ENCODE measurements at places on chromosomes 7 and 10.

DNA sequence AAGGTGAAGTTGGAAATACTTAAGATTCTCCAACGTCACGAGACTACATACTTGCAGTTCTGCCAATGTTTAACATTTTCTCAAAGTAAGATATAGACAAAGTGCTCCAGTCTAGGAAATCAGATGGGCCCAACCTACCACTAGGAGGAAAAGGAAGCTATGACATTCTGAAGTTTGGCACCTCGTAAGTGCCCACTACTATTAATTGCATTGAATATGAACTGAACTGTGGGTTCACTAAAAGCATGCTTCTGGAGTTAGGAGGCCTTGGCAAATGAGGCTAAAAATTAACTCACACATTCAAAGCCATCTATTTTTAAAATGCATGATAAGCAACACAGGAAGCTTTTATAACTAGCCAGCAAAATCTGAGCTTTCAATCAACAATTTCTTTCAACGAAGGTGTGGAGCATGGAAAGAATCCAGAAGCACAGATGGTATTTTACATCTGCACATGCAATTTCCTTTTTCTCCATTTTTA, 149.7 kb downstream of the LRRTM3 start:
- DNase-seq: no peak

- DNase-seq: no peak
These were observed 57.5 kb upstream of the FAM133B start for GRCh38 chr7:92647652-92648051.

DNA sequence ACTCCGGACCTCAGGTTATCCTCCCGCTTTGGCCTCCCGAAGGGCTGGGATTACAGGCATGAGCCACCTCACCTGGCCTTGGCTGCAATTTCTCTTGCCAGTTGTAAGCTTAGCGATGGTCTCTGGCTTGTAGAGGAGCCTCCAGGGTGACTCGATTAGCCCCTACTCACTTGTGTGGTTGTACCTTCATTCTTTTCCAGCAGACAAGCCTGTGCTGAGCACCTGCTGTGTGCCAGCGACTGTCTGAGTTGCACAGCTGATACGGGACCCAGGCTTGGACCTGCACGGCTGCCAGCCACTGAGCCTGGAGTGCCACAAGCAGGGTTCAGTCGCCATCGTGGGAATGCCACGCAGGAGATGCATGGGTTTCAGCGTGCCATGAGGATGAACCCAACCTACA, 42.0 kb upstream of the DNAJB6 start:
- DNase-seq: no peak

DNA sequence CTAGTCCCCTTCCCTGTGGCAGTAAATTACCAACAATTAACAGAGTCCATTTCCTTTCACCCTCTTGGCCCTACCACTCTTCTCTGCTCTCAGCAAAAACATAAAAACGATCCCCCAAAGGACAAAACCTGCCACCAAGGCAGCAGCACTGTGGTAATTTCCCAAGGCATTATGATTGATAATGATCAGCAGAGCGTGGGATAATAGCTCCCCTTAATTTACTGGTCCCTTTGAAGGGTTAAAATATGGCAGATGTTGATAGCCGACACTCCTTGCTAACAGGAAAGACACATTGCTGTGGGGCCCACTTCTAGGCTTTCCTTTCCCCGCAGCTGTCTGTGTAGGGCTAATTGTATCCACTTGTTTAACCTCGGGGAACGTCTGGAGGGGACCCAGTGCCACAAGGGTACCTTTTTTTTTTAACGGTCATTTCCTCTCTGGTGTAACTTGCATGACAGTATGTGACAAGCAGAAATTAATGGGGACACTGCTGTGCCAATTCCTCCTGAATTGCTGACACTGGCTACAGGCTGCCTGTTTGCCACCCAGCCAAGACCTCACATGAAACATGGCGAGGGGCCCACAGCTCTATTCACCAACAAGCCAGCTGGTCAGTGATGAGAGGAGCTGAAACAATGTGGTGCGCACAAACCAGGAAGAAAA, 81.3 kb downstream of the CDK6 start:
- DNase-seq: peak; percentile 67

- no peak for DNase-seq
These were observed 19.9 kb downstream of the BTBD16 start for GRCh38 chr10:122290833-122291532.

DNA sequence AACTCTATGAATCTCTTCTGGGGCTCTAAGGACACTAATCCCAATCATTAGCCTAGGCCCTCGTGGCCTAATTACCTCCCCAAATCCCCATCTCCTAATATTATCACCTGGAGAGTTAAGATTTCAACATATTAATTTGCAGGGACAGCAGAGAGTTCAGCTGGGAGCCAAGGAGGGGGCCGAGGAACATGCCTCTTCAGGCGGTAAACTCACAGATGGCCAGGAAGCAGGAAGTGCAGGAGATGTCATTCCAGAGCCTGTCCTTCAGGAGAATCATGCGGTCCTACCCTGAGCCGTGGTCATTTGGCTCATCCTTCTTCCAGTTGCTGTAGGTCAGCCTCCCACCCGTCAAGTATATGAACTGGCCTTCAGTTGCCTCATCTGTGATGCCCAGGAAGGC, 21.9 kb upstream of the SFTPA2 start:
- no peak for DNase-seq

DNA sequence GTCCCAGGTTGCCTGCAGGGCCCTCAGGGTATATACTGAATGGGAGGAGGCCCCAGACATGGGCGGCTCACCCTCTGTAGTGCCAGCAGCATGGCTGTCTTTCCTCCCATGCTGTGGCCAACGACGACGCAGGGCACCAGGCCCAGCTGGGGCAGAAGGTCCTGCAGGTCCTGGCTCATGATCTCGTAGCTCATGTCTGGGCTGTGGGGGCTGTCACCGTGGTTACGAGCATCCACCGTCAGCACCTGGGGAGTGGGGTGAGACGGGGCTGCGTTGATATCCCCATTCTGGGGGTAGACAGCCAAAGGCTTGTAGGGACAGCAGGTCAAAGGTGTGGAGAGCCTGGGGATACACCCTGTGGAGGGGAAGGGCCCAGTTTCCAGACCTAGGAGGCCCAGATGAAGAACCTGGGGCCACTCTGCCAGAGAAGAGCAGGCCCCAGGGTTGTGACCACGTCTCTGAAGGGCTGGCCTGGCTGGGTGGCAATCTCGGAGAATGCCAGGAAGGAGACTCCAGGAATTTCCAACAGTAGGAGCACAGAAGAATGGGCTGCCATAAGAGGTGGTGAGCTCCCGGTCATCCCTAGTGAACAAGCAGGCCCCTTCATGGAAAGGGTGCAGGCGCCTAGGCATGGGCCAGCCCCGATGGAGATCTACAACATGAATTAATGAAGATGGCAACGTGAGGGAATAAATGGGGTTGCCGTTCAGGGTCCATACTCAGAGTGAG, 947 bp downstream of the ABHD11 start:
- no peak for DNase-seq

- no peak for DNase-seq
These were observed 105.0 kb downstream of the TES start for GRCh38 chr7:116315293-116315692.

DNA sequence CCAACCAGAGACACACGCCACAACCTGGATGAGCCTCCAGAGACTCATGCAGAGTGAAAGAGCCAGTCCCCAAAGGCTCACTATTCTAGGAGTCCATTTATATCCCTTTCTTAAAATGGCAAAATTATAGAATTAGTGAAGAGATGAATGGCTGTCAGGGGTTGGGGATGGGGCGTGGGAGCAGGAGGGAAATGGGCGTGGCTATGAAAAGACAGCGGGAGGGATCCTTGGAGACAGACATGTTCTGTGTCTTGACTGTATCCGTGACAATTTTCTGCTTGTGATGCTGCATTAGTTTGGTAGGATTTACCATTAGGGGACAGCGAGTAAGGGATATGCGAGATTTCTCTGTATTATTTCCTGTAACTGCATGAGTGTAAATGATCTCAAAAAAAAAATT, 33.0 kb downstream of the FAM53B start:
- no peak for DNase-seq

DNA sequence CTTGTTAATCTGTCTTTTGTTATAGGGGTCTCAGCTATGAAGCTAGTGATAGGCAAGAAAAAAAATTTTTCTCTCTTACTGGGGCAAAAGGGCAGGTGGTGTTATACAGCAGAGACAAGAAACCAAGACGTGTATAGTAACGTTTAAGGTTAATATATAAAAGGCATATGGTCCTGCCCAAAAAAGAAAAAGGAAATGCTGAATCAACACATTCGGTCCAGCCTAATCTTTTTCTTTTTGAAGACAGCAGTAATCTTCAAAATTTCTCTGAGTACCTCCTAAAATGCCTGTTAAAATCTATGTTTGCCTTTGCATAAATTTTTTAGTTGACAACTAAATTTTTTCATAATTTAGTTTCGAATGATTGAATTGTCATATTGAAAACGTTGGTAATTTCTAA, 54.5 kb downstream of the P4HA1 start:
- DNase-seq: no peak

GRCh38 chr10:48330269-48330668, 23.8 kb downstream of the MAPK8 start:
- DNase-seq: no peak

DNA sequence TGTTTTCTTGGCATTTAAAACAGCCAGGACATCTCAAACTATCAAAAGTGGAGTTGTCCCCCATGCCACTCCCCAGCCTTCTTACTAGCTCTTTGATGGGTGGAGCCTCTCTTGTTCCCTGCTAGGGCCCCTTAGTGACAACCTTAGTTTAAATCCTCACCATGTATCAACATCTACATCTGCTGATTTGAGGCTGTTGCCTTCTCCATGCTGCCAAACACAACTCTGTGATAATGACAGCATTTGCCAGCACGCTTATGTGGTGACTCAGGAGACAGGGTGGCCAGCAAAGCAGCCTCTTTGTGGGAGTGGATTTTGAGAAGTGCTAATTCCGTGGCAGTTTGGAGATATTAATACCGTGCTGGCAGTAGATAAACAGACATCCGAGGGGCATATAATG, 145.4 kb downstream of the LRRC4 start:
- peak; percentile 44 for DNase-seq

DNA sequence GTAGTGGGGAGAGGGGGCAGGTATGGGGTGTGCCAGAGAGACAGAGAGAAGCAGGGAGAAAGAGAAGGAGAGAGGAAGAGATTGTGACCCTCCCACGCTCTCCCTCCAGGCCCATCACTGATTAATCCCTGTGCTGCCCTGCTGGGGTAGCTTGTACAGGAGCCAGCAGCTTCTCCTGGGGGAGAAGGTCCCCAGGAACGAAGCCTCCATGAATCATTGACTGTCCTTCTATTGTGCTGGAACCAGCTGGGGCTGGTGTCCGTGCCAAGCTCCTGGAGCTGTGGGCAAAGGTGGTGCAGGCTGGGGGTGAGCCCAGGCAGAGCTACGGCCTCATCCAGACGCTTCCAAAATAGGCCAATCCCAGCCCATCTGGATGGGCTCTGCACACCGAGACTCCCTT, 20.9 kb downstream of the AQP1 start:
- no peak for DNase-seq

DNA sequence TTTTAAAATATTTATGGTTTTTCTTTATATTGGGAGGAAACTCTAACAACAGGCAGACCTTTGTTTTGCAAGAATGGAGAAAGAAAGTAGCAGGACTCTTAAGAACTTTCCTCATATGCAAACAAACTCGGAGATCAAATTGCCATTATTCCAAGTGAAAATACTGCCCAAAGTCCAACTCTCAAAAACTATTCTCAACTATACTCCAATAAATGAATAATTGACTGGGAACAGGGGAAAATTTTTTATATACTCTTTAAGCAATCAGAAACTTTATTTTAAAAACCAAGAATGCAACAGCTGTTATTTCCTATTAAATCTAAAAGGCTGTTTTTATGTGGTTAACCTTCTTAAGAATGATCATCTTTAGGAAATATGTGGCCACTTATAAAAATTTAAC, 101.9 kb downstream of the COL28A1 start:
- DNase-seq: no peak

- DNase-seq: no peak
These were observed 39.9 kb downstream of the PWWP2B start for GRCh38 chr10:132436861-132437410.

DNA sequence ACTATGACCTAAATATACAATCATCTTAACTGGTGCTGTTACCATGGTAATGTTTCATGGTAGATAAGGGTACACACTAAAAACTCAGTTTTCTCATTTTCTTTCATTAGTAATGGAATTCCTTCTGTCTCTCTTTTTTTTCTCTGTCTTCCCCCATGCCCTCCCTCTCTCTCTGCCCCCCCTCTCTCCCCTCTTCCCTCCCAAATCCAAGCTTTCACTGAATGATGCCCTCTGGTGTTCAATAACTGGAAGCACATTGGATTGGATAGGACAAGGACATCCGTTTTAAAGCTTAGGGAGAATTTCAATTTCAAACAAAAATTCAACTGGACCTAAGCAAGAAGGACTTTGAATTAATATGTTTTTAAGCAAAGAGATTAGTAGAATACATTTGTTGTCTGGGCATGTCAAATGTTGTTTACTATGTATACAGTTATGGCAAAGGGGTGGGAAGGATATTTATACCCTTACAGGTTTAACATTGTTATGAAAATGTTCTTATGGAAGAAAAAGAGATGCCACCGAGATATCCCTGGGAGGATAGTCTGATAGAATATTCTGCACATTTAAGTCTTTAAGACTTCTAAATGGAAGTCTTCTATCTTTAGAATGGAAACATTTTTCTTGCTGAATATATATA, 6.1 kb downstream of the CHRM2 start:
- no peak for DNase-seq

GRCh38 chr7:32253299-32253698, 183.1 kb upstream of the PDE1C start:
- DNase-seq: no peak

DNA sequence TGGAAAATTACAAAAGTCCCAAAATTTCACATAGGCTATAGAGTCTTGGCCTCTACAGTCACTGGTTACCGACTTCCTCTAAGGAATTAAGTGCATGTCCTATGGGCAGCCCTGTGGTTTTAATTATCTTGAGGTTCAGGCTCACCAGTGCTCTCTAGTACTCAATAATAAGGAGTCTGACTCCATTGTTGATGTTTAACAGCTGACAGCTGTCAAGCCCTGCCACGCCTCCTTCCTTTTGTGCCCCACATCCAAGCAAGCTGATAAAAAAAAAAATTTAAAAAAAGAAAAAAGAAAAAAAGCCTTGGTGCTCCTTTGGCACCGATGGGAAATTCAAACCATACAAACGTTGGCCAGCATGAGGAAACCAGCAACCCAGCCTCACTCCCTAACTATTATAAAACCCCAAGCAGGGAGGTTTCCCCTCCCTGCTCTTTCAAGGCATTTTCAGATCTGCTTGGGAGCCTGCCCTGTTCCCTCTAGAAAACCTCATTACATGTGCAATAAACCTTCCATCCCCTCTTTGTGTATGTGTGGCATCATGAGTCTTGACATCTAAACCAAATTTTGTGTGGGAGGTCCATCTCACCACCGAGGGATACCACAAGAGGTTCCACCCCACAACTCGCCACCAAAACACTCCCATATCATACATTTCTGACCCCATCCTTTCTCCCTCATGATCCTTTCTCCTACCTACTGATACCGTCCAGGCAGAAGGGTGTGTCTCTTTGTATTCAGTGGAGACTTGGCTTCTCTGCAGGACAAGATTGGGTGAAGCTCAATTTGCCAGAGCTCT, 70.9 kb upstream of the CCDC71L start:
- no peak for DNase-seq

GRCh38 chr7:116569737-116570136, 44.9 kb downstream of the CAV1 start:
- no peak for DNase-seq
